ENCODE measurements at places on chromosomes 11 and 22.

DNA sequence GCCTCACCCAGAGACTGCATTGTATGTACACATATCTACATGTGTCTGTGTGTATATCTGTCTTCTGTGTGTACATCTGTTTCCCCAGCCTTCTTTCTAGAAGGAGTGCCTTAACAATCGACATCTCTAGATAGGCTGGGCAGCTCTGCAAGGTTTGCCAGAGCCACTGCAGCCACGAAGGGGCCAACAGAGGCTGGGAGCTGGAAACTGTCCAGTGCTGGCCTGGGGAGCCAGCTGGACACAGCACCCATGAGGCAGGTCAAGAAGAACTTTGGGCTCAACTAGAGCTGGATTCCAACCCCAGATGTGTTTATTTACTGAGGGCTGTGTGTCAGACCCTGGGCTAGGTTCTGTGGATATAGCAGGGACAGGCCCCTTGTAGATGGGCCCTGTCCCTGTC is 3.3 kb downstream of the SGSM1 start:
- peak; percentile 51 for DNase-seq

DNA sequence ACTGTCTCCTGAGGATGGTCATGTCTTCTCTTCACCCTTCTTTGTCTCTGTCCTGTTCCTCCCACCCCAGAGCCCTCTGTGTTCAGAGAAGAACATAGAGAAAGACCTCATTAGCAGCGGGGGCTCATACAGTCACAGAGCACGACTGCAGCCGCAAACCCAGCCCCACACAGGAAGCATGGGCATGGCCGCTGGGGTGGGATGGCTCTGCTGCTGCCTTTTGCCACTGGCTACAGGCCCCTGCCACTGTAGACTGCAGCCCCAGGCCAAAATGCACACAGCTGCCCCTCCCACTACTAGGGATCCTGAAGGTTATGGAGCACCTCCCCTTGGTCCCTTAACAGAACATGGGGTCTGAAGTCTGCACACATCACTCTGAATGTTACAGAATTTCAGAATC is 34.9 kb upstream of the KLHL35 start:
- peak; percentile 31 for DNase-seq

DNA sequence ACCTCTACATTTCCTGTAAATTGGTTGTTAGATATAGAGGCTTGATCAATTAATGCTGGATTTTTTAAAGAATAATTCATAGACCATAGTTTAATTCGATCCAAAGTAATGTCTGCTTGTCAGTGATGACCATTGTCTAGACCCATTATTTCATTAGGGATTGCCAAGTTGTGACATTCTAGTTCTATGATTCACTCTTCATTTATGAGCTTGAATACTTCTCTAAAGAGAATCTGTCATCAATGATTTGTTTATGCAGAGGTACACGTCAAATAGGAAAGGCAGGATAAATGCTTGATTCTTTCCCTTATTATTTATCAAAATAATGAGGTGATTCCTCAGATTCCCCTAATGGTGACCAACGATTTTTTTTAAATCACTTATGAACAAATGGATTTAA is 24.0 kb upstream of the ROBO3 start:
- no peak for DNase-seq

DNA sequence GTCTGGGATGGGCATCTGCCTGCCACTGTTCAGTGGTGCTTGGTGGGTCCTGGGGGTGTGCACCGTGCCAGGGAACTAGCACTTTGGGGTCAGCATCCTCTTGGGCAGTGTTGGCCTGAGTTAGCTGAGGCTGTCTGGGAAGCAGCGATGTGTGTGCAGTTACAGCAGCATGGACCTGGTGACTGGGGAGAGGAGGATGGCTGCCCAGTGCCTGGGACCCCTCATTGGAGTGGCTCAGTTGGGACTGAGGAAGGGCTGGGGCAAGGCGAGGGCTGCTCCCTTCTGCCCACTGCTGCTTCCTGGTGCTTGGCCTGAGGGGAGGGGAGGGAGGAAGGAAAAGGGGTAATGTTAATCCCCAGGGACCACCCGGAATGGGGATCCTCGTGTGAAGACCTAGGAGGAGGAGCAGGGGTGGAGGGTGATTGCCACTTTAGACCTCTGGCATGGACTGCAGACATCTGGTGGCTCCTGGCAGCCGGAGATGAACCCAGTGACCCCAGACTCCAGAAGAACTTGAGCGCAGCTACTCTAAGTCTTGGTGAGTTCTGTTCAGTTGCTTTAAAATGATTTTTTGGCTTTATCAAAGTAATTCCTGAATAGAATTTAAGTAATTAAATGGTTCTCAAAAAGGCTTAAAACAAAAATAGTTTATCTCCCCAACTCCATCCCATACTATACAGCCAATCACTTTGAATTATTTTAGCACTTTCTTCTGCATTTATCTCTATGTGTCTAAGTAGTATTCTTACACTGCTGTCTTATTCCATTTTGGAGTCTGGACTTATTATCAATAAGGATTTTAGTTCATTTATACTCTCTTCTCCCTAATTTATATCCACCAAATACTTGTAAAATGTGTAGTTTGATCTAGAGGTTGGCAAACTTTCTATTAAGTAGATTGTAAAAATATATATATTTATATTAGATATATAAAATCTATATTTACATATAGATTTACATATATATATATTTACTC is 15.4 kb upstream of the TMEM191C start:
- peak; percentile 17 for DNase-seq

DNA sequence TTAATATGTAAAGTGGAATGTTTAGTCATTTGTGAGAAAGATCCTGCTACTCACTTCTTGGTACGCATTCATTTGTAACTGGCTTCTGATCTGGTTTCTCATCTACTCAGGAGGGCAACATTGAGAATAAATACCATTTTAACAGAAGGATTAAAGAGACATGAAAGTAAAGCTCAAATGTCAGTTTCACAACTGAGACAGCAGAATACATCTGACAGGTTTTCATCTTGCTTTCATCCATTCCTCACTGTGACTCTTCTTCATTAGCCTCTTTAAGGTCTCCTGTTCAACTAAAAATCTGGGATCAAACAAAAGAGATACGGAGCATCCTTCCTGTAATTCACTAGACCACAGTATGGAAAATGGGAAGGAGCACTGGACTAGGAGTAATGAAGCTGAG is 31.4 kb upstream of the CCDC89 start:
- DNase-seq, result no peak

GRCh38 chr22:22678970-22679369 is 34.6 kb downstream of the GGTLC2 start:
- no peak for DNase-seq

DNA sequence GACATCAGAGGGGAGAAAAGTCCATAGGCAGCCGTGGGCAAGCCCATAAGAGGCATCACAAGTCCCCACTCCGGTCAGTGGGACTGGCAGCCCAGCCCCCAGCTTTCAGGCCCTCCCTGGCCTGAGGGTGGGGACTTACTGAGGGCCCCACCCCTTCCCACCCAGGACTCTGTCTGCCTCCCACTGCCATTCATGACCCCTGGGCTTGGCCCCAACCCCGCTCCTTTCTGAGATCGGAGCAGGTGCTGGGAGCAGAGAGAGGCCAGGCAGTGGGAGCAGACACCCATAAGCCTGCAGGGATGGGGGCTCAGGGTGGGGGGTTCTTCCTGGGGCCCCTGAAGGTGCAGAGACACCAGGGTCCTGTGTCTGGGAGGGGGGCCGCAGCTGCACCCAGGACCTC is 5.1 kb downstream of the UPK2 start:
- DNase-seq, result no peak

GRCh38 chr22:27732841-27733240 is 68.7 kb downstream of the MN1 start:
- DNase-seq, result no peak

DNA sequence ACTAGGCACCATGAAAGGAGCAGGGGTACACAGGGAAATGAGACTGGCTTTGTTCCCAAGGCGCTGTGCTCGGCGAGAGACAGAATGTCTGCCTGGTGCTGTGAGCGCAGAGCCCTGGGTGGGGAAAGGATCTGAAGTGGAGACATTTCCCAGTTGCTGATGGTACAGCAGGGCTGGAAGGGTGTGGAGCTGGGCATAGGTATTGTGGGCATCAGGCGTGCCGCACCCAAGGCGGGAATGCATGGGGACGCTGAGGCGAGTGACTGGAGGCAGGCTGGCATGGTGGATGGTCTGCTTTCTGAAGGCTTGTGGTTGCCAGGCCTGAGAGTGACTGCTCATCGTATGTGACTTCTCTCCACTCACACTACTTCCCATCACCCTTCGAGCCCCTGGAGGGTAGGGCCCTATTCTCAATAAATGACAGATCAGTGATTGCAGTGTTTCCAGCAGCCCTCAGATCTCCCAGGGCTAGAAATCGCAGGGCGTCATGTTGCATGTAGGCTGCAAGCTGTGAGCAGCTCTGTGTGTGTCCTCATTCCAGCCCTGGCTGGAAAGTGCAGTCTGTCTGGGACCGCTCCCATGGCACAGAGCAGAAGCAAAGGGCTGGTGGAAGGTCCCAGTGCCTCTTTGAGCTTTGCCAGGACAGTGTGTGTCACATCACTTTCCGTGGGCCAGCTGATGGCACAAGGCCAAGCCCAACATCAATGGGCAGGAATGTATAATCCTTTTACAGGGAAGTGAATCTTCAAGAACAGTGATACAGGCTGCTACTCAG is 67.7 kb downstream of the TBC1D22A start:
- DNase-seq, result peak; percentile 75

DNA sequence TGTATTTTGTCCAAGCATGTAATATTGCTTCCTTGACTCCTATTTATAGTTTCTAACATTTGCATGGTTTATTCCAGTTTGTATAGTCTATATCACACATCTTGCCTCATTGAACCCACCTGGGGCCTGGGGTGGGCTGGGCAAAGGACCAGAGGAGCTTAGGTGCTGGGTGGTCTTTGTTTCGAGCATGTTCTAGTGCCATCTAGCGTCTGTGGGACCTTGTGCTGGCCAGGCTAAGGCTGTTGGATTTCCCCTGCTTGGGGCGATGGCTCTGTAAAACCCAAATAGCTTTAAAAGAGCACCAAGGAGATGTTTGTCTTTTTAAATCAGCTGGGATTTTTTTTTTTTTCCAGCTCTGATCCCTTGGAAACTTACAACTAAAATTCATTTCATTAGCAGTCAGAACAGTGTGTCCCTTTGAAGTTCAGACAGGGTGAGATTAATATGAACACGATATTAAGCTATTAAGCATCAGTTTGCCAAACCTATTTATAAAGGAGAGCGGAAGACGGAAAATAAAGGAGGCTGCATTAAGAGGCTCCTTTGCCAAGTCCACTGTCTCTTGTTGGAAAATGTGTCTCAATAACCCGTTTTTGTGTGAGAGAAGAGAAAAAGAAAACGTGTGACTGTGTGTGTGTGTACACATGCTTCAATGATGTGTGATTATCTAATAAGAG is 157.4 kb downstream of the COMMD9 start:
- peak; percentile 58 for DNase-seq

DNA sequence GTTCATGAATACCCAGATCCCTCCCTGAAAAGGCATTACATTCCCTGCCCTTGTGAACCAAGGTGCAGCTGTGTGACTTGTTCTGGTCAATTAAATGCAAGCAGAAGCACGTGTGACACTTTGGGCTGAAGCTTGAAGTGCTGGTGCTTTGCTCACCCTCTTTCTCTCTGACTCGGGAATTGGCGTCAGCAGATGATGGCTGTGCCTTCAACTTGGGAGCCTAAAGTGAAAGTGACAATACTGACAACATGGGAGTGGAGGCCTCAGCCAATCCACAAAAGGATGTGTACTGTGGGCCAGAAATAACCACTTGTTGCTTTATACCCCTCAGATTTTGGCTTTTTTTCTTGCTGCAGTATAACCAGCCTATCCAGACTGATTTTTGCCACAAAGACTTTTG is 148.3 kb upstream of the THY1 start:
- DNase-seq, result no peak

GRCh38 chr22:32222991-32223390 is 18.1 kb upstream of the RFPL2 start:
- DNase-seq, result no peak

DNA sequence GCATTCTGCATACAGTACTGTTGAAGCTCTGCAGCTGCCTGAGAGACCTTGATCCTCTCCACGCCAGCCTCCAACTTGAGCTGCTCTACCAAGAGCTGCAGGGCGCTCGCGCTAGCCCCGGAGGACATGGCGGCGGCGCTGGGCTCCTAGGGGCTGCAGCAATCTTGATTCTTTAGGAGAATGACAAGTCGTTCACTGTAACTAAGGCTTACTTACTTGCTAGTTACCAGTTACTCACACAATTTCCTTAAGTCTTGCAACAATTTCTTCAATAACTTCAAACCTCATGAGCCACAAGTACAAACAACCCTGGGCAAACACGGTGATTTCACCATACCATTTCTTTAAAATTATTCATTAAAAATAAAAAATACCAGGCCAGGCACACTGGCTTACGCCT is 21.9 kb downstream of the SBF2 start:
- DNase-seq, result no peak

DNA sequence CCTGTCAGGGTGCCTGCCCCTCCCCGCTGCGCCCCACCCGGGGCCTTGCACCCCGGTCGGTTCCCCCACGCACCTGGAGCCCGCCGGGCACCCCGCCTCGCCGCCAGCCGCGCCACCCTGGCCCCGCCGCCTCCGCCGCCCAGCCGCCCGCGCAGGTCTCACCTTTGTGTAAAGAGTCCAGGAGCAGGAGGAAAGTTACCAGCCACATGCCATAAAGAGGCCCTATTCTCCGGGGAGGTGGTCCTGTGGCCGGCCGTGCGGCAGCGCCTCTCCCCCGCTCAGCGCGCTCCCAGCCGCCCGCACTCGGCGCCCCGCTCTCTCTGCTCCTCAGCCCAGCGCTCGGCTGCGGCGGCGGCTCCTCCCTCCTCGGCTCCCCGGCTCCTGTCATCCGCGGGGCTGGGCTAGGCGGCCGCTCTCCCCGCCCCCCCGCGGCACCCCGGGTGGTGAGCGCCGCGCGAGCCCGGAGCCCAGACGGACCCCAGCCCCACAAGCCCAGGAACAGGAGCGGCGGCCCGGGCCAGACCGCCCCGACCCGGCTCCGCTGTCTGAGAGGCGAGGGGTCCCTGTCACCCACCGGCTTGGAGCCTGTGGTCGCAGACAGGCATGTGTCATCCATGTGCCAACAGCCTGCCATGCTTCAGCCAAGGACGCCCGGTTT is at the start of gene DSCAML1:
DSCAML1 (minus strand) TSS at position 345 of the 658 bp plus-strand sequence; CDS start at position 208, 137 bp downstream.
- peak; percentile 57 for DNase-seq

DNA sequence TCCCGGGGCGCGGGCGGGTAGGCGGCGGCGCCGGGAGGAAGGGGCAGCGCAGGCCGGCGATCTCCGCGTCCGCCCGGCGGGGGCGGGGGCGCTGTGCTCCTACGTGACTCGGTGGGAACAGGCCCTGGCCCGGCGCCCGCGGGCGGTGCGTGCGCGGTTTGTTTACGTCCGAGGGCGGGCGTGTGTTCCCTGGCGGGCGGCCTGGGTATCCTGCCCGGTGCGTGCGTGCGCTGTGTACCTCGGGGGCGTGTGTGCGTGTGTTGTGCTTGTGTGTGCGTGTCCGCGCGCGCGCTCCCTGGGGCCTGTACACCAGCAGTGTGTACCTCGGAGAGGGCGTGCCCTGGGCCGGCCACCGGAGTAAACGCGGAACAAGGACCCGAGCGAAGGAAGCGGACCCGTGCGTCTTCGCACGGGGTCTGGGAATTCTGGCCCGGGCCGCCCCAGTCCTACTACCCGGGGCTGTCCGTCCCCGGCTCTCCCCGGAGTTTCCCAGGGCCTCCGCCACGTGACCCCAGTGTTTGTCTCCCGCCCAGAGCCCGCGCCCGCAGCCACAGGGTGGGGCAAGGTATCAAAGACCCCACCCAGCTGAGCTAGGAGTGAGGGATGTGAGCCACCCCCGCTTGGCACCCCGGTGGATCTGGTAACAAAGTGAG is 769 bp downstream of the MAFF start:
- peak; percentile 93 for DNase-seq

- no peak for DNase-seq
Measured at GRCh38 chr11:27218421-27219038, 144.5 kb downstream of the CCDC34 start.
